Dermis blood vessel endothelial cell (primary cell): ENCODE measurements at places on chromosomes 5 and 9.

DNA sequence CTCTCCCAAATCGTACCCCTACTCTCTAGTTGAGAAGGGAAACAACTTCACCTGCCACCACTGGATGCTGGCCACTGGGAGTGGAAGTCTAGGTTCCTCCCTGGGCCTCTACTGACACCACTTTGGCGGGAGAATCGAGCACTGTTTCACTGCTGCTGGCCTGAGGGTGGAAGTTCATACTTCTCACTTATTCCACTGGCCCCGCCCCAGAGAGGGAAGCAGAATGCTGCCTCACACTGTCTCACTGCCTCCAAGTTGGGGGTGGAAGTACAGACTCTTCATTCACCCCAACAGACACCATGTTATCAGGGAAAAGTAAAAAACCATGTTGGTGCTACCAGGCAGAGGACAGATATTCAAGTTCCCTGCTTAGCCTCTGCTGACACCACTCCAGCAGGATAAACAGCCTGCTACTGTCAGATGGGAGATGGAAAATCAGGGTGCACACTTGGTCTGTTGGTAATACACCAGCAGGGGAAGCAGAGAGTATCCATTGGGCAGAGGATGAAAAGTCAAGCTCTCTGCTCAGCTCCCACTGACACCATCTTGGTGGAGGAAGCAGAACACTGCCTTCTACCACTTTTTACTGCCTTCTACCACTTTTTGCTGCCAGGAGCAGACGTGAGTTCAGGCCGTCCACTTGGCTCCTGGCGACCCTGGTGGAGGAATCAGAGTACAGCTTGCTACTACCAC, 159.4 kb downstream of the SIL1 start:
- DNase-seq: no peak

GRCh38 chr9:15423231-15423985, 732 bp downstream of the SNAPC3 start:
- peak; percentile 49 for DNase-seq

GRCh38 chr5:154782812-154783592, 27.8 kb downstream of the LARP1 start:
- no peak for DNase-seq

GRCh38 chr9:104895572-104895971, 32.4 kb downstream of the ABCA1 start:
- no peak for DNase-seq
